ENCODE measurements at places on chromosomes 2 and 18.

- DNase-seq: no peak
Measured at GRCh38 chr2:212712466-212712865, 173.9 kb upstream of the ERBB4 start.

DNA sequence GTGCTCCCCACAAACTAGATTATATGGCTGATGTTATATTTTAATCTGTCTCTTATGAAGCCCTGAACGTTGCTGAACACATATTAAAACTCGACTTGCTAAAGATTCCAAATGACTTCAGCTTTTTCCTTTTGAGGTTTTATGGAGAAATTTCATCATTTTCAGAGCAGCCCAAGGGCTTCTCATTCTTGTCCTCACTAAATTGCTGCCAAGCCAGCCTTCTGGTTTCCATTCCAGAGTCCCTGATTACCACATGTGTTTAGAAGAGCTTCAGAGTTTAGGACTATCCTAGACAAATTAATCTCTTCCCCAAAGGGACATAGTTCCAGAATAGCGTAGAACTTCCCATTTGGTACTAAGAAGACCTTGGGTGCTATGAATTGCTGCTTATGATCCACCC is 77.8 kb upstream of the CCDC195 start:
- no peak for DNase-seq

- no peak for DNase-seq
Measured at GRCh38 chr2:66306483-66306882, 128.4 kb upstream of the MEIS1 start.

DNA sequence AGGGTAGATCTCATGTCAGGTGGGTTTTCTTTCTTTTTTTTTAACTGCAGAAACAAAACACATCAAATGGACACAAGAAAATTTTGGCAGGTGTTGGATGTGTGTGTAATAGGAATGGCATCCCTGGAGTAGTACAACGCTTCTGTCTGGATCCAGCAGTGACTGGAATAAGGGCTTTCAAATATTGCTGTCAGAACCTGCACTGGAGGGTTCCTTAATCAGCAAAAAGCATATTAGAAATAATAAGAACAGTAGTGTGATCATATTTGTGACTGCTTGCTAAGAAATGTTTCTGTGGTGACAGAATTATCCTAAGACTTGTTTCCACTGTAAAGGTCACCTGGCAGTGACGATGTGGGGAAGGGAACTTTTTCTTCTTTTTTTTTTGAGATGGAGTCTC is 30.8 kb downstream of the CREG2 start:
- DNase-seq: no peak

DNA sequence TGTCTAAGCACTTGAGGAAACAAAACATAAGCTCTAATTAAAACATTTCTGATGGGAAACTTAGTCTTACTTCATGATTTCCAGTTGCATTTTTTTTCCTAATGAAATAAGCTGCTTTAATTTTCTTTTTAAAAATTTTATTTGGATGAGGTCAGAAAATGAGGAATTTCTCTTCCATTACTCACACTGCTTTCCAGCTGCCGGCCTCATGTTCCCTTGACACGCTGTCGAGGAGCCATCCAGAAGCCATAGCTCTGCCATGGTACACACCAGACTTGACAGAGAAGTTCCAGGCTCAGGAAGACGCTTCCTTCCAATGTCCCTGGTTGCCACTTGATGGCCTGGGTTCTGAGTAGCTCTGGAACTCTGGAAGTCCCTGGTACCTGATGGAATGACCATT is 12.1 kb upstream of the MAPRE2 start:
- DNase-seq: no peak

GRCh38 chr2:2825516-2826208 is 494.6 kb upstream of the MYT1L start:
- no peak for DNase-seq

GRCh38 chr2:239262484-239263230 is 138.2 kb downstream of the HDAC4 start:
- no peak for DNase-seq

DNA sequence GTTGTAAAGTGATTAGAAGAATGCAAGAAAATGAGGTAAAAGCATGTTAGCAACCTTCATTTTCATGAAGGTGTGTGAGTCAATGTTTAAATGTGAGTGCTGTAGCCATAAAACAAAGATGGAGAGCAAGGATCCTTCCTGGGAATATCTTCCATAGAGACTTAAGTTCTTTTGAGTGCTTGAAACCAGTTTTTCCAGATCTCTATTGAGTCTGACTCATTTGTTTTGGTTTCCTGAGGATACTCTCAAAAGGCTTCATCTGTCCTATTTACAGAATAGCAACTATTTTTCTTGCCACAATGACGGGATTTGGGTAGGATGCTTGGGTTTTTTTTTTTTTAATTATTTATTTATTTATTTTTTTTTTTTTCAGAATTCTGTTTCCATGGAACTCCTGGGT is 45.9 kb upstream of the ASB1 start:
- DNase-seq: peak; percentile 36

DNA sequence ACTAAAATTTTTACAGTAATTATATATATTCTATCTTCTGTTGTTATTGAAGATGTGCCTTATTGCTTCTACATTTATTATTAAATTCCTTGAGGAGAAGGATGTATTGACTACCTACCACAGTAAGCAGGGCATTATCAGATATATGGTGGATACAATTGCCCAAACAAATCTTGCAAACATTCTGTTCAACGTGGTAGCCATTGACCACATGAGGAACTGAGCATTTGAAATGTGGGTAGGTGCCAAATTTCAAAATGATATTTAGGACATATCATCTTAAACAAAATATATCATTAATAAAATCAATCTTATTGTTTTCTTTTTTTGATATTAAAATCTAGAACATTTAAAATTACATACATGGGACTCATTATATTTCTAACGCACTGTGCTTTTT is 11.1 kb downstream of the SCN3A start:
- DNase-seq: no peak

GRCh38 chr2:192146069-192147015 is 48.4 kb downstream of the TMEFF2 start:
- DNase-seq: no peak

- no peak for DNase-seq
Measured at GRCh38 chr2:8174641-8175257, 507.1 kb upstream of the ID2 start.

DNA sequence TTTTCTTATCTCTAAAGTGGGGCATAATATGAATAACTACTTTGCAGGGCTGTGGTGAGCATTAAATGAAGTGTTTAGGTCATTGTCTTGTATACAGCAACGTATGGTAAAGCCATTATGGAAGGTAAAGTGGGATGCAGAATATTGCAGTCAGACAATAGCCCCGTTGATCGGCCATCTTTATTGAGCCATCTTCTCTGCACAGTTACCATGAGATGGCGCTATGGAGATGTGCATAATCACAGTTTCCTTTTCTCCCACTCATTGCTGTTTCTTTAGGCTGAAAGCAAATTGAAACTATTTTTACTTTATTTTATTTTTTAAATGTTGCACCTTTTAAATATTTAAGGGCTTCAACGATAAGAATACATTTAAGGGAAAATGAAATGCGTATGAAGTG is 108.9 kb downstream of the THSD7B start:
- peak; percentile 36 for DNase-seq

- DNase-seq: no peak
Measured at GRCh38 chr2:200128296-200128695, 172.9 kb downstream of the MAIP1 start.

- peak; percentile 22 for DNase-seq
Measured at GRCh38 chr2:64866797-64867196, 122.4 kb upstream of the SLC1A4 start.

GRCh38 chr18:54210463-54210862 is 14.0 kb downstream of the MBD2 start:
- DNase-seq: no peak

DNA sequence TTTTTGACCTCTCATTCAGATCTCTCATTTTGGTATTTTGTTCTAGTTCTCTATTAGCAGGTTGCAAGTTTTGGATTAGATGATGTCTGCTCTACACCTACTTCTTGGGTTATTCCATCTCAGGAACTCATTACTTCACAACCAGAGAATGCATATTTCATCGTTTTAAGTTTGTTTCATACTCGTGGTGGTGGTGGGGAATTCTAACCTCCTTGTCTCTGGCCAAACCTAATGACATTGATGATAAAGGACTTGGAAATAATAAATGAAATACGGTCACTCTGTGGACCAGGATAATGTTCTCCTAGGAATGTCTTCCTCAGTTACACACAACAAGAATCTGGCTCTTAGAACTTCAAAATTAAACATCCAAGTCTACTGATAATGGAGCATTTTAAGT is 115.2 kb downstream of the CDC42EP3 start:
- DNase-seq: no peak

DNA sequence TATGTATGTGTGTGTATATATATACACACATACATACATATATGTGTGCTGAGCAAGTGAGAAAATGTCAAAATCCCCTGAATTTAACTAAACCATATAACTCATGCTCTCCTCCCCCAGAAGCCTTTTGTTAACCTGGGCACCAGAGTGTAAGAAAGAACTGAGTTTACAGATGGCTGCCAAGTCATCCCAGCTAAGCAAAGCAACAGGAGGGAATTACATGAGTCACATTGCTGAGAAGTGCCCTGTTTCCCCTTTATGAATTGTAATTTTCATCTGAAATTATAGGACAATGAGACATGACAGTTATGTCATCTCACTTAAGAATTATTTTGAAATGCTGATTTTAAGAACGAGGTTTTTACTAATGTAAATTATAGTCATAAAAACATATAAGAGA is 29.9 kb downstream of the SCN7A start:
- no peak for DNase-seq

- peak; percentile 60 for DNase-seq
Measured at GRCh38 chr2:119028327-119029174, 86.6 kb downstream of the MARCO start.
